ENCODE measurements at places on chromosomes 6 and 20. TPM values are rescaled to one million over a fixed set of nuclear protein-coding genes. Genes with fewer than 3 reads are reported as not detected.

DUSP15 gene
- 1.0 TPM for total RNA-seq

HNF4A gene
- not detected for total RNA-seq

RIN2 gene
- 1.3 TPM for total RNA-seq

DNA sequence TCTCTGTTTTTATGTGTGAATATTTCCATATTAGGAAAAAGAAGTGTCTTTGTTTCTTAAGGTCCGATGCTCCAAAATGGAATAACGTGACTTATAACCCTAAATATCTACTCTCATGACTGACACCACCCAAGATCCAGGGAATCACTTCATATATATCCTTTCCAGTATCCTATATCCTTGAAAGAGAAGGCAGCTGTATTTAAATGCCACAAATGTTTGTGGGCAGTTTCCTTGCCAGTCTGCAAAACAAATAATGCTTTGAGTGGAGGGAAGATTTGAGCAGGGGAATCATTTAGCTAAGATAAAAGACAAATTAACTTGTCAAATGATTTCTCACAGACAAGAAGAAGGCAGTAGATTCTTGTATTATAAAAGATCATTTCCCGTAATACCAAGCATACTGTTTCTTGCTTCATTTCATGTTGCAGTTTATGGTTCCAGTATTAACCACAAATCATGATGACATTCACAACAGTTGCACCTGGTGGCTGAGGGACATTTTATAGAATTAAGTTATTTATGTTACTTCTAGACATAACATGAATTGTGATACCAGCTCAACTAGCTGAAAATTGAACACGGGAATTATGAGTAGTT is 30.0 kb upstream of the FABP7 start:
- no peak overlapping the region for H3K27ac ChIP-seq
- no peaks in the 10 kb centered on the region for H3K36me3 ChIP-seq
- H3K4me1 ChIP-seq, result no peaks in the 10 kb centered on the region
- DNase-seq, result no peak
- no peaks in the 10 kb centered on the region for H3K27me3 ChIP-seq

- H3K27me3 ChIP-seq, result no peaks in the 10 kb centered on the region
- no peak overlapping the region for H3K4me3 ChIP-seq
- no peaks in the 10 kb centered on the region for H3K4me1 ChIP-seq
- no peak overlapping the region for H3K27ac ChIP-seq
Measured at GRCh38 chr6:21003780-21004541, 469.7 kb downstream of the CDKAL1 start.

DNA sequence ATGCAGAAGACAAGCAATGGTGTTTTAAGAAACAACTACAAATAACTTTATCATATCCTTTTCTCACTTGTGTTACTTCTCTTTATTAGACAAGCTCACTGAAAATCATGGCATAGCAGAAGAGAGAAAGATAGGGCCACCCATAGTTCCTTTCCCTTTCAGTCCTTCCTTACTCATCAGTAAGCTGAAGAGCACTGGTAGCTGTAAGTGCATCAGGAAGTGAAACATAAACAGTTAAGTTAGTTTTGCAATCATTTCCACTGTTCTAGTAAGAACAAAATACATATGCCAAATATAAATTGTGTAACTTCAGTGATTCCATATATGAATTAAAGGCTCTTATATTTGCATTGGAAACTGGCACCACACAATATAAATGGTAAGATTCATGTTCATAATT is 220.1 kb downstream of the HACE1 start:
- H3K36me3 ChIP-seq, result no peaks in the 10 kb centered on the region
- no peak overlapping the region for H3K4me3 ChIP-seq
- DNase-seq, result no peak

All from H1 (cell line).